Activated CD4-positive, alpha-beta T cell treated with anti-CD3 and anti-CD28 coated beads for 36 hours (primary cell): ENCODE measurements at places on chromosomes 6 and 20. TPM values are rescaled to one million over a fixed set of nuclear protein-coding genes. Genes with fewer than 3 reads are reported as not detected.
A peak's percentile ranks its signal among the peaks of the same experiment; 100 is the strongest.

GRCh38 chr6:129489215-129489765 is 220.7 kb downstream of the ARHGAP18 start:
- DNase-seq, result no peak
- H3K4me3 ChIP-seq, result no peak overlapping the region
- H3K4me1 ChIP-seq, result peaks cover 60% of the 10 kb centered on the region
- H3K36me3 ChIP-seq, result peaks cover 6% of the 10 kb centered on the region
- H3K27ac ChIP-seq, result peak overlapping the region; percentile 95

DNA sequence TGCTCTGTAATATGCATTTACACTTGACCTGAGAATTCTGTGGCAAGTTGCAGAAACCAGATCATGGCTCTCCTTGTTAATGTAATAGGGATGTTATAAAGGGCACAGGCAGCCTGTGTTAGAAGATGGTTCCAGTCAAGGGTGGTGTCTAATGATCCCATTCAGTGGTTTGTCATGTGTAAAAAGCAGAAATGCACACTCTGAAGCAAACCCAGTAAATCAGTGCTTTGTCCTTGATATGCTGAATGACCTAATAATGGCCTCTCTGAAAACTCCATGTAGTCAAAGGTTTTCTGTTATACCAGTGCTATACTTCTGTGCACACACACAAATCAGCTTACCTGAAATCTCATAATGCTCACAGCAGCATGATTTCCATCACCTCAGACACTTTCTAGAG is 66.2 kb downstream of the SOBP start:
- DNase-seq, result no peak
- no peaks in the 10 kb centered on the region for H3K4me1 ChIP-seq
- H3K27ac ChIP-seq, result no peak overlapping the region
- peaks cover 6% of the 10 kb centered on the region for H3K27me3 ChIP-seq
- no peaks in the 10 kb centered on the region for H3K36me3 ChIP-seq

The LGSN gene
- total RNA-seq, result not detected

The SIRPD gene
- total RNA-seq, result not detected

The IL20RA gene
- not detected for total RNA-seq

The LAMA2 gene
- 0.80 TPM for total RNA-seq

The ARMC2 gene
- 5.2 TPM for total RNA-seq
